NCI-H1694 treated with DMSO at 0.1 percent for 48 hours (cell line): ENCODE measurements at places on chromosomes 1 and 21.

- peak; percentile 6 for DNase-seq
Observed at GRCh38 chr1:36083635-36084496, at the start of gene TEKT2. TSS of gene TEKT2 (plus strand) at chr1:36084094. CDS start at chr1:36084922, 828 bp downstream.

GRCh38 chr1:215056584-215056983 is 26.0 kb upstream of the KCNK2 start:
- DNase-seq, result no peak

GRCh38 chr1:99728494-99729235 is 37.8 kb downstream of the FRRS1 start:
- peak; percentile 32 for DNase-seq

DNA sequence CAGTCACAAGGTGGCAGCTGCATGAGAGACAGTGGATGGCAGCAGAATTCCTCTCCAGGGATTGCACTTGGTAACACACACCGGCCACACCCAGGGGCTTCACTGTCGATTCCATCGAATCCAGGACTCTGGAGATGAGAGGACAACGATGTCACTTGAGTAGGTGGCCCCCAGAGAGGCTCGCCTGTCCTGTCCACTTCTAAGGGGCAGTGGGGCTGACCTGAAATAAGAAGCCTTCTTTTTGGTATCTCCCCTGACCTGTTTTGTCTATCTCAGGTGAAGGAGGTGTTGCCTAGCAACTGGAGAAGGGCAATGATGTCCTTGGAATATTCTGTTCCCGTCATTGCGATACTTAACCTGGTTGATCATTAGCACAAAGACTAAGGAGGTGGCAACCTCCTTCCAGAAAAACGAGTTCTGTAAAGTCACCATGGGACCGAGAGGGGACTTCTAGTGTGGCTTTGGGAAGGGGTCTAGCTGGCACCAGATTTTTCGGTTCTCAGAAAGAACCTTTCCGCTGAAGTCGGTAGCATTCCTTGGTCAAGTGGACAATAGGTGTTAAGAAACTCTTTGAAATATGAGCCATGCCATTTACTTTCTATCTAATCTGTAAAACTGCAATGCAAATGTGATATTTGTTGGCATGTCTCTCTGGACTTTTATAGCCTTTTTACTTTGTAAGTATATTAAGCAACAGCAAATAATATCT is 85.2 kb upstream of the TMPRSS2 start:
- DNase-seq, result no peak

- no peak for DNase-seq
Observed at GRCh38 chr21:44455524-44456213, 359 bp downstream of the LRRC3 start.

DNA sequence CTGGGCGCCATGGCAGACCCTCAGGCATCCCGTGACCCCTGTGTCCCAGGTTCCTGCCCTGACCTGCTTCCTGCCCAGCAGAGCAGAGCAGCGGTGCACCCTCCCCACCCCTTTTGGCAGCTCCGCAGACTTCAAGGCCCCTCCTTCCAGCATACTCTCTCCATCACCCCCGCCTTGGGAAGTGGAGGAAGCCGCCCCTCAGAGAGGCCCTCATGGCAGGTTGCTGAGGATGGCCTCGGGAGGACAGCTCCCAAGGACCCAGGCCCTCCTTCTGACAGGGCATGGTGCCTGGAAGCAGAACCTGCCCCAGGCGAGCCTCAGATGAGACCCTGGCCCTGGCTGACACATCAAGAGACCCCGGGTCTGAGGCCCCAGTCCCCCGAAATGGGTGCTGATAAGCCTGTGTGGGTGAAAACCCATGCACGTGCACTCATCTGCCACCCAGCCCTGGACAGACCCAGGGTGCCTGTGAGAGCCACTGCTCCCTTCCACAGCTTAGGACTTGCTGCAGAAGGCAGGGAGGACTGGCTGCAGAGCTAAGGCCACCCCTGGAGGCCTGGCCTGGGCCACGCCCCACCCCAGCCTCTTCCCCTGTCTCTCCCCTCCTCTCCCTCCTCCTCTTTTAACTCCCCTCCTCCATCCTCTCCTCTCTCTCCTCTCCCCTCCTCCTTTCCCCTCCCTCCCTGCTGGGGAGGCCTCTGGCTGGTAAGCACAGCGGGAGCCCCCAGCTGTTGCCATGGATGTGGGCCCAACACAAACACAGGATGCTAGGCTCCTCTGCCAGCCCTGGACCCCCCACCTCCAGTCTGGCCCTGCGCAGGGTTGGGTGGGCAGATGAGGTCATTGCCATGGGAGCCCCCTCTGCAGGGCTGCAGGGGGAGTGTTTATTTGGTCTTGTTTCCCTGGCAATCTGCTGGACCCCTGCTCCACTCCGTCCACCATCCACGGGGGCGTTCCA is 33.7 kb downstream of the WNT9A start:
- peak; percentile 44 for DNase-seq

GRCh38 chr1:93107395-93107794 is 28.3 kb downstream of the MTF2 start:
- no peak for DNase-seq

DNA sequence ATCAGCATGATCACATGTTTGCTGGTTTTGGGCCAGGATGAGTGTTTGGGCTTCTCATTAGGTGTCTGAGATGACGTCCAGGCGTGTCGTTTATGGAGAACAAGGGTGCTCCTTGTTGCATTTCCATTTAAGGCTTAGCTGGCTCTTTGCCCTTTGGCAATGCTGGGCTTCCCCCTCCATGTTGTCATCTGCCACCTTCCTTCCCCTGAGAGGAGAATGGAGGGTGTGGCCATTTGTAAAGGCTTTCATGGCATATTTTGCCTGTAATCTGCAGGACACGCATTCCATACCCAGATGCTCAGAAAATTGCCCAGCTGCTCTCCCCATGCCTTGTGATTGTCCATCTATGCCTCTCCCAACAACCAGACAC is 27.7 kb downstream of the PKP1 start:
- DNase-seq, result peak; percentile 97

GRCh38 chr1:18811733-18812452 is 47.6 kb downstream of the TAS1R2 start:
- no peak for DNase-seq

DNA sequence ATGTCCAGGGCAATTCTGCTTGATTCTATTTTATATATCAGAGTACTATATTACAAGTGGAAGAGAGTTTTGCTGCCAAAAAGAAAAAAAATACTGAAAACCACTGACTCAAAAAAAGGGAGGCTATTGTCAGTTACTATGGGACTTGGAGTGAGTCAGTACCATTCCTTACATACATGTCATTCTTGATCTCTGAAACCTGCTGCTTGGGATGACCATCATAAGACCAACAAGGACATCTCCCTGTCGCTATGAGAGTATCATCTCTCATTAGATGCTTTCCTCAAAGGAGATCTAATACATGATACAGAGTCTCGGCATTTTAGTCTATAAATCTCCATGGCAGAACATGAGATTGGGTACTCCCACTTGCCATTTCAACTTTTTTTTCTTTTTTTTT is 11.8 kb upstream of the INPP5B start:
- DNase-seq, result no peak

- peak; percentile 7 for DNase-seq
Observed at GRCh38 chr1:244371242-244372141, 80.2 kb downstream of the ADSS2 start.

DNA sequence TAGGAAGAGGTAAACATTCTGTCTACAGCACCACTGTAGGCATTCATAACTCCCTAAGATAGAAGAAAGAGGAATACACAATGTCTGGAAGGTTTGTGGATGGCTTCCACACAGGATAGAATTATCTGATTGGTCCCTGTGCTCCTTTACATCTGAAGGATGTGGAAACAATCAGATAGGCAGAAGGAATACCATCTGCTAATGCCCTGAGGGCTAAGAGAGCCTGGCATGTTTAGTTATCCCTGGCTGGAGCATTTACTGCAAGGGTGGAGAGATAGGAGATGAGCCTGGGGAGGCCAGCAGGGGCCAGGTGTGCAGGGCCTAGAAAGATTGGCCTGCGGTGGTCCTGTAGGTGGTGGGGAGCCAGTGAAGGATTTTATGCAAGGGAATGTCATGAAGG is 8.6 kb upstream of the ACBD3 start:
- DNase-seq, result peak; percentile 55

- DNase-seq, result no peak
Observed at GRCh38 chr1:207858281-207858680, 52.6 kb downstream of the CD34 start.

GRCh38 chr1:59595774-59596173 is 219.0 kb upstream of the HOOK1 start:
- DNase-seq, result no peak

GRCh38 chr1:67743072-67743725 is 58.2 kb downstream of the GADD45A start:
- no peak for DNase-seq

GRCh38 chr1:209268479-209268878 is 315.0 kb upstream of the CAMK1G start:
- no peak for DNase-seq

- no peak for DNase-seq
Observed at GRCh38 chr1:72051538-72051937, 230.8 kb downstream of the NEGR1 start.

DNA sequence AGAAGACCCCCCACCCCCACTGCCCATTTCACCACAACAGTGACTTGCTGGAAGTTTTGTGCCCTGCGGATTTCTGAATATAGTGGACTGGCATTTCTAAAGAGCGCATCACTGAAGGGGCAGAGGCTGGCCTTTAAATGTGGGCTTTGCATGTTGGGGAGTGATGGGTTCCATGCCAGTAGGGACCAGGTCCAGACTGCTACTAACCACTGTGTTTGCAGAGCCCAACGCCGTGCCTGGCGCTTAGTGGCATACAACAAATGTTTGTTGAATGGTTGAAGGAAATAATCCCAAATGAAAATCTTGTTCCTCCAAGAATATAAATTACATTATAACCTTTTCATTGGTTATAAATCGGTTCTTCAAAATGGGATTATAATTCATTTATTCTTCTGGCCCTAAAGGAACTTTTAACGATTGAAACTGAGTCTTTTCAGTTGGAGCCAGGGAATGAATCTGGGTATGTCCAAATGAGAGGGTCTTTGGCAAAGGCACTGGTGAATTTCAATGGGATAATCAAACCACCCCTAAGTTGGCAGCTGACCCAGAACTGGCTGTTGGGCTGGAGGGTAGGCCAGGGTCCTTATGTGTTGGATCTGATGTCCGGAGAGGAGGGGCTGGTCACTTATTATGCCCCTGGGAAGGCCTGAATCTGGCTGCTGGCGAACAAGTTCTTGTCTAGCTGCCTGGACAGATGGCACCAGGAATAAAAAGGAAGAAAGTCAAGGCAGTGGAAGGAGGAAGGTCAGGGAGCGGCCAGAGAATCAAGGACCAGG is 13.8 kb upstream of the SDHB start:
- no peak for DNase-seq

GRCh38 chr1:18716785-18717678 is 86.4 kb downstream of the PAX7 start:
- DNase-seq, result no peak

DNA sequence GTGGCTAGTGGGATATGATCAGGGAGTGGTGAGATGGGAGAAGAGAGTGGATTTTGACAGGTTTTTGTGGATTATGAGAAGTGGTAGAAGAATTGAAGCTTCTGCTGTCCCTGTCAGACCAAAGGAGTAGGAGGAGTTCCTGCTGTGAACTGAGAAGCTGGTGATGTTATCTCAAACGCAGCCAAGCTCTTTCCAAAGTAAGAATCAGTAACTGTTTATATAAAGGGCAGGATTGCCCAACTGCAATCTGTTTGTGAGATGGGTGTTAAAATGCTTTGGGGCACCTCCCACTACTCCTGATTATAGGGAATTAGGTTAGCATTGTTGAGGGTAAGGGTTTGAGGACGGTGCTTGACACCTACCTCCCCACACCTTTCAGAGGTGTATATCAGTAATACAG is 60.5 kb upstream of the USP25 start:
- no peak for DNase-seq

GRCh38 chr1:81666586-81666985 is 134.1 kb upstream of the ADGRL2 start:
- DNase-seq, result no peak

DNA sequence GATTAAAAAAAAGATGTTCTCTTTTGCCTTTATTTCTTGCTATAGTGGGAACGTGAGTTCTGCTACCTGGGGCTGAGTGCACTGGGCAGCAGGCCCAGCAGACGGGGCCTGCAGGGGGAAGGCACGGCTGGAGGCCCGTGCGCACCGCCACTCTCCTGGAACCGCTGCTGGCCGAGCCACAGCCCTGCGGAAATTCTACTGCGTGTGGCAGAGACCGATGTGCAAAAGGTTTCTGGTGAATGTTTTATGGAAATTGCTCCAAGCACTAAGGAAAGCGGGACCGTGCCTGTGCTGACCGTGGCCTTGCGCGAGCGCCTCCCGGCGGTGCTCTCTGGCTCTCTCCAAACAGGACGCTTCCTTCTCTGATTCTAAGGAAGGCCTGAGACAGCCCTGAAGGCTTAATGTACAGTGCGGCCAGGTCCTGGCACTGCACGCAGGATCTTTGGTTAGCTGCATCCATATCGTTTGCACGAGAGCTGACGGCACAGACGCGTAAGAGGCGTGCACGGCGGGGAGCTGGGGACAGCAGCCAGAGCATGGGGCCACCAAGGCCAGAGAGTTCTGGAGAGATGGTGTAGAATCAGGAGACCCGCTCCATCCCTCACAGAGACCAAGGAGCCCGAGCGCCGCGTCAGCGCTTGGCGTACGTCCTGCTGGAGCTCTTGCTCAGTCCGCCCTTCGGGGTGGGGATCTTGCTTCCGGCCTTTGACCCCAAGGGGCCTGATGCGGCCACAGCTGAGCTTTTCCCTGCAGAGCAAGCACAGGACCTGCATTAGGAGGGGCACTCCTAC is 18.7 kb upstream of the LRRC47 start:
- DNase-seq, result no peak

- DNase-seq, result peak; percentile 62
Observed at GRCh38 chr1:119008483-119009311, 20.6 kb upstream of the TBX15 start.

DNA sequence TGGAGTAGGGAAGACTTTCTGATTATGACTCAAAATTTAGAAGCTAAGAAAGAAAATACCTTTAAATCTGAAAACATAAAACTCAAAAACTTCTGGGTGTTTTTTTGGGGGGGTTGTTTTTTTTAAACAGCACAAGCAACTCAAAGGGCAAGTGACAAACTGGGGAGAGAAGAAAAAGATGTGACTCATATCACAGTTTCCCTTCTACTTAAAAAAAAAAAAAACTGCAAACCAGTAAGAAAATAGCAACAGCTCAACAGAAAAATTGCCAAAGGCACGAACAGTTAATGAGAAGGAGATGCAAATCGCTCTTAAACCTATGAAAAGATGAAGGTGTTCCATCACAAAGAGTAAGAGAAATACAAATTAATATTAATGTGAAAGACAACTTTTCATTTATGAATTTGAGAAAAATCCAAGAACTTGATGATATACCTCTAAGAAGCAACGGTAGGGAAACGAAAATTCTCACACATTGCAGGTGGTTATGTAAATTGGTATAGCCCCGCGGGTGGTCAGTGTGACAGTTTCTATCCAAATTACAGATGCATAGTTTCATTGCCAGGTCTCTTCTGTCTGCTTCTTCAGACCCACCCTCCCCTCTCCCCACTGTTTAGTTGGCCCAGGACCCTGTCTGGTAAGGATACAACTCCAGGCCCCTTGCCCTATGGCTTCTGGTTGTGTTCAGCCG is 9.0 kb downstream of the IFNAR2 start:
- no peak for DNase-seq
